M059J (cell line): ENCODE measurements at places on chromosomes 6 and 20. TPM values are rescaled to one million over a fixed set of nuclear protein-coding genes. Genes with fewer than 3 reads are reported as not detected.

ANKEF1 gene
- total RNA-seq, result 4.5 and 6.3 TPM in 2 replicates

PLEKHG1 gene
- total RNA-seq, result not detected in 2 replicates

TSPO2 gene
- total RNA-seq, result not detected in 2 replicates

KIAA0408 gene
- 2.2 and 3.0 TPM in 2 replicates for total RNA-seq

MMUT gene
- total RNA-seq, result 9.3 and 16.7 TPM in 2 replicates

DYNLT1 gene
- 276 and 290 TPM in 2 replicates for total RNA-seq

- DNase-seq, result no peak
Observed at GRCh38 chr6:34259529-34260069, 10.8 kb upstream of the SMIM29 start.

GRCh38 chr20:675453-676314 lies at the start of gene SCRT2:
Gene SCRT2 (minus strand): TSS chr20:675802. CDS start chr20:675601, 201 bp downstream.
- DNase-seq, result peak; percentile 73

DNA sequence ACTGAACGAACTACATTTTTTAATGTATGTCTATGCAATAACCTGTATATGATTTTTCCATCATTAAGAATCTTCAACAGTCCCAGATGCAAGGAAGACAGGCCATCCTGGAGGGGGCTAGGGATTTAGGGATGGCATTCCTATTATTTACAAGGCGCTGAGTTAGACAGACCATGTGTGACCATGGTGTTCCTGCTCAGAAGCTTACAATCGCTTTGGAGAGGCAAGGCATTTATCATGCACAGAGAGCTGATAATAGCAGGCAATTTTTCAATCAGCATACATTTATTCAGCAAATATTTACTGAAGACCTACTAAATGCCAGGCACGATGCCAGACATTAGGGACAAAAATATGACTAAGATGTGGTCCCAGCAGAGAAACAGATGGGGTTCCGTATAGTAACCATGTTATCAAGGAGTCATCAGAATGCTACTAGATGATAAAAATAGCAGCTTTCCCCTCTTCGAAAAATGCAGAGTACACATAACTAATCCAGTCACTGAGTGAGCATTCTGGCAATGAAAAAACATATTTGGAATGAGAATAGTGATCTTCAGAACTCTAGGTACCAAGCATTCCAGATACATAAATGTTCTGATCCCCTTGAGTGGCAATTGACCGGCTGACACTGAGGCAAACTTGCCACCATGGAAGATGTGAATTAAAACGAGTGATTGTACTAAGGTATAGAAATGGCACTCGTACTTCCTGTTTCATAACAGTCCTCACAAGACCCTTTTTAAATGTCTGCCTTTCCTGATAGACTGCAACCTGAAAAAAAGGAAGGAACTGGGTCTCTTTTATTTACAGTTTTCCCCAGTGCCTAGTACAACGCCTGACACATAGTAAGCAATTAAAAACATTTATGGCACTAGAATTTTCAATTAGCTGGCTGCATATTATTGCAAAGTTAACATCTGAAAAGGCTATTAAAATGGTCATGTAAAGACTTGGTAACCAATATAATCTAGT lies 135.7 kb downstream of the ATXN1 start:
- DNase-seq, result peak; percentile 62

DNA sequence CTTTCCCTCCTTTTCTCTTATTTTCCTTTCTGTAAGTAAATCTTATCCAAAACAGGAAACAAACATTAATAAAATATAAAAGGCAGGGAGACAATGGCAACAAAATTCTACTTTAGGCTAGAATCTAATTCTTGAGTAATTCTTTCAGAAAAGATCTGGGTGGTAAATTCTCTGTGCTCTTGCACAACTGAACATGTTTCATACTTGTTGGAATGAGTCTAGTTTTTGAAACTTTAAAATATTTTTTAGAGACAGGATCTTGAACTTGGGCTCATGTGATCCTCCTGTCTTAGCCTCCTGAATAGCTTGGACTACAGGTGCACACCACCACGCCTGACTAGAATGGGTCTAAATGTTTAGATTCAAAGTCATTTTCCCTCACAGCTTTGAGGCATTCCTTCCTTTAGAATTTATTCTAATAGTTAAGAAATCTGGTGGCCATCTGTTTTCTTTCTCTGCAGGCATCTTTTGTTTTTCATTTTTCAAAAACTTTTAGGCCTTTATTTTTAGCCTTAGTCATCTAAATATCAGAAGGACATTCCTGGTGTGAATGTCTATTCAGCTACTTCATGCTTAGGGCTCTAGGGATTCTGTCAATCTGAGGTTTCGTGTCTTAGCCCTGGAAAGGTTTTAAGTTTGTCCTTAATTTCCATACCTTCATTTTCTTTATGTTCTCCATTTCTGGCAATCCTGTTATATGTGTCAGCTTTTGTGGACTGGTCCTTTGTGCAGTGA lies 76.5 kb downstream of the CDKAL1 start:
- DNase-seq, result no peak

GRCh38 chr20:50496773-50497385 lies 13.3 kb upstream of the PTPN1 start:
- DNase-seq, result peak; percentile 90

DNA sequence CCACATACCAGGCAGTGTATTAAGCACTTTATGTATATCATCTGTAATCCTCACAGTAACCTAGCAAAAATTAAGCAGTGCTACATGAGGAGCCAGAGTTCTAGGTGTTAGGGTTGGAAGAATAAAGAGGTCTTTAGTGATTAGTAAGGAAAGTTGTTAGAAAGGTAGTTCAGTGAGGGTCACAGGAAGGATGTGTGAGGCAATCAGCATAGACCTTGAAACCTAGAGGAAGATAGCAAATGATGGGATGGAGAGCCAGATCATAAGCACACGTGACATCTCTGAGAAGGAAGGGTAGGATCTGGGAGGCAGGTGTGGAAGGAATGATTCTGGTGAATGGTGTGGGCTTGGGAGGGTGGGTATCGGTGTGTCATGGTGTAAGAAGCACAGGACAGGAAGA lies 2.2 kb downstream of the KAT14 start:
- DNase-seq, result no peak

GRCh38 chr6:41779336-41779735 lies 364 bp downstream of the FRS3 start:
- no peak for DNase-seq

DNA sequence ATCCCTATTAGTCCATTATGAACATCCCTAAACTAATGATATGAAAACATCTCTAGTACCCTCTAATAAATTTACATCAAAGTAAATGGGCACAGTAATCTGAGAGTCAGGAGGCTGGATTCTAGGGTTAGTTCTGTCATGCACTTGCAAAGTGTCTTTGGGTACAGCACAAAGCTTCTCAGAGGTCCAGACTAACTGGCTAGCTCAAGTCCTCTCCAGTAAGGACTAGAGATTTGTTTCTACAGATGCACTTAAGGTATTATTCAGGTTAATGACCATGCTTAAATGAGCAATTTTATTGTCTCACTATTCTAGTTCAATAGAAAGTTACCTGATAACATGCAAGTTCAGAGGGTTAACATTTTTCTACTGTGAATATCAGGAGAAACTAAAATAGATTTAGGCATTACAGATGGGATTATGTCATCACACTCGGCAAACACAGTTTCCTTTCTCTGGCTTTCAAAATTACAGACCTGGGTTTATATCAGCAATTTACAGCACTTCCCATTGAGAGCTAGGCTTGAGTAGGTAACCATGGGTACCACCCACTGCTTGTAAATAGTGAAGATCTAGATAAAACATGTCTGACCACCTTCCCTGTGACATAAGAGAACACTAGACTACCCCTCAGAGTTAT lies 402.9 kb upstream of the RUNX2 start:
- peak; percentile 87 for DNase-seq

DNA sequence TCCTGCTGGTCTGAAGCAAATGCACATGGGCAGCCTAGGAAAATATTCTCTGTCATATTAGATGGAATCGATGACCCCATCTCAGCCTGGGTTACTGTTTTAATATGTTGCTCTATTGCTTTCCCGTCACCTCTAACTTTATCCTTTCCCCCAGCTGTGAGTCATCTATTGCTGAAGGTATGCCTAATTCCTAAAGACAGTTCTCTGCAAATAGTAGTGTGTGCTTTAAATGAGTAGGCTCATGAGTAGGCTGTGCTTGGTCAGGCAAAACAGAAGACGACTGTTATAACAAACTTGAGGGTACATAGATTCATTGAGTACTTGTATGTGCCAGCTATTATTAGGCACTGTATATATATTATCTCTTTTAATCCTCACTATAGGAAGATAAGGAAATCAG lies 47.2 kb downstream of the CTNNBL1 start:
- DNase-seq, result peak; percentile 28

DNA sequence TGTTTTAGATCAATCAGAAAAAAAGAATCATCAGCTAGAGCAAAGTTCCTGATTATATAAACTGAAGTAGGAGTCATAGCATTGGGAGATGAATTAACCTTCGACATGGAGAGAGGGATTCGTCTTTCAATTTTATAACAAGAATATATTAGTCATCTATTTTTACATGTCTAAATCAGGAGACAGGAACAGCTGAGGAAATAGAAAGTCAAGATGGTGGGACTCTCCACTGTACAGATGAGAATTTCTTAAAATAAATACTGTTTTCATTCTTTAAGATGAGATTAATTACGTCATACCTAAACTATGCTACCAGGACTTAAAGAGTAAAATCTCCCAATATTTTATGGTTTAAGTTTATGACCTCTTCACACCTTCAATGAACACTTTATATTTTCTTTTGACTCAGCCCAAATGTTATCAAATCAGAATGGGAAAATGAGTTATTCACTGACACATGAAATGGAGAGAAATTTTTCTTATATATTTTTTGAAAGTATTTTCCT lies 1137.7 kb downstream of the EPHA7 start:
- no peak for DNase-seq
